Occipital lobe (tissue), 3 donors: ENCODE measurements at places on chromosomes 4 and X.
A peak's percentile ranks its signal among the peaks of the same experiment; 100 is the strongest.

GRCh38 chrX:21960569-21961541 is 20.3 kb downstream of the SMS start:
- no peak for DNase-seq

- DNase-seq = peak; percentile 33
Measured at GRCh38 chr4:5051278-5052203, at the start of gene STK32B. Gene STK32B, plus strand, starts transcription at chr4:5051480.

DNA sequence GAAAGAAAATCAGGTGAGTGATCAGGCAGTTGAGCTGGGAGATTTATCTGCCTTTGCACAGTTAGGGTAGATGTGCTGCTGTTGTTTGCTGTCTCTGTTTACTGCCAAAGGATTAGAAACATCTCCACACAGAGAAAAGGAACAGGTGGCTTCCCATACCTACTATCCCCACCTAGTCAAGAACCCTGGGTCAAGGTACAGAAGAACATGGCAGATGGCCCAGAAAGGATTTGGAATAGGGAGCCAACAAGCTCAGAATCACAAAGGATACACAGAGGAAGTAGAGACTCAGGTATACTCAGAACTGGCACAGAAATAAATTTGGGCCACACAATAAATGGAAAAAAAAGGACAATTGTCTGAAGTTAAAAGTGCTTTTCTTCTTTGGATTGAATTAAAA is 64.3 kb downstream of the TIGD2 start:
- DNase-seq = no peak

DNA sequence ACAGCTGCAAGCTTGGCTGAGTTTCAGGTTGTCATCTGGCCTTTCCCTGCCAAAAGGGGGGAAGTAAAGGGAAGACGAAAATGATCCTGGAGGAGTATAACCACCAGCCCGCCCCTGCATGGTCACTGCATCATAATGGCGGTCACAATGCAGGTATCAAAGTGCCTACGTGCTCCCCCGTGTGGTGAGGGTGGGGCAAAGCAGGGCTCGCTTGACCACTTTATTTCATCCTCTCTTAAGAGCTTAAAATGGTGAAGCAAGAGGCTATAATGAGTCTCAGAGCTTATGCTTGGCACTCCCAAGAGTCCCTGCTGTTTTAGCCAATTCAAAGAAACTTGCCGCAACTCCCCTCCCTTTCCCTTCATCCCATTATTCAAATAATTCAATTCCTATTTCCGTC is 105.6 kb downstream of the APOOL start:
- DNase-seq = no peak

DNA sequence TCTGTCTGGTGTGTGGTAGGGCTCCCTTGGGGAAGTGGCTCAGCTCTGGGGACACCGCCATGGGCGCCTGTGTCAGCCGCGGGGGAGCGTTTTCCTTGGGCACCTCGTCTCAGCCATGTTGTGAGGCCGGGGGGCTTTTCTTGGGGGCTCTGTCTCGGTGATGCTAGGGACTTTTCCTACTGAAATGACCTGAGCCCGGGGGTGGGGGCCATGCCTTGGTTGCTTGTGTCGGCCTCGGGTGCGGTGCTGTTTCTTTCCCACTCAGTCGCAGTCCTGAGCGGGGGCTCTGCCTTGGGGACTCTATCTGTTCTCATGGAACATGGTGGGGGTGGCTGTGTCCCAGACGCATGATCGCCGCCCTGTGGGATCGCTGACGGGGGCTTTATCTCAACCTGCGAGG is 356 bp downstream of the CT45A1 start:
- DNase-seq = no peak

DNA sequence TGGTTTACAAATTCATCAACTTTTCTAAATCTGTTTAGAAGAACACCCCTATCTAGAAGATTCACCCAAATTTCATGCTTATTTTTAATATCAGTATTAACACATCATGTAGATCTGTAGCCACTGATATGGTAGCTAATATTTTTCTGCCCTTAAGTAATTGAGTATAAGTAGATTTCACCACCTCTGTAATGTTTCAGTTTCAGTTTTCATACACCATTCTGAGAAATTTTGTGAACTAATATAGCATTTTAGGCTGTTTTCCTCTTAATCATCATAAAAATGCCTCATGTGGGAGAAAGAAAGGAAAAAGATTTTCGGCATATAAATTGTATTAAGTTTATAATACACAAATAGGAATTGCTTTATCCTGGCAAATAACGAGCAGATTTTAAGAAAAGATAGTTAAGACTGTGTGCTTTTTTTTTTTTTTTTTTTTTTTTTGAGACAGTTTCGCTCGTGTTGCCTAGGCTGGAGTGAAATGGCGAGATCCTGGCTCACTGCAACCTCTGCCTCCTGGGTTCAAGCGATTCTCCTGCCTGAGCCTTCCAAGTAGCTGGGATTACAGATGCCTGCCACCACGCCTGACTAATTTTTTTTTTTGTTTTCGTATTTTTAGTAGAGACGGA is 21.4 kb upstream of the RBPJ start:
- DNase-seq = no peak

DNA sequence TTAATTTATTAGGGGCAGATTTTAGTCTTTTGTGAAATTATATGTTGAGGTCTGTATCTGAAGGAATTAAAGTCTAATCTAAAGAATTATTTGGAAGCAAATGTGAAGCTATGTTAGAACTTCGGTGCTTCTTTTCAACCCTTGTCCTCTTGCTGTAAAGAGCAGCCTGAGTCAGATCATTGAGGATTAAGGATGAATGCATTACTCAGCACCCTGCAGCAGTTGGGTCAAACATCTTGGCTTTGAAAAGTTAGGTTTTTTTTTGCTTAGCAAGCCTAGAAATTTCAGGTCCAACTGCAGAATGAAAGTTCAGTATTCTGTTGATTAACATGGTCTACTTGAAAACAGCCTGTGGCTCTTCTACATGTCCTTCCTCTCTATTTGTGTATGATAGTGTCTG is 57.6 kb downstream of the SLC4A4 start:
- DNase-seq = no peak
